Sciatic nerve (tissue), 2 donors: ENCODE measurements at places on chromosomes 6 and 20. TPM values are rescaled to one million over a fixed set of nuclear protein-coding genes. Genes with fewer than 3 reads are reported as not detected.

The NKX2-2 gene
- not detected for total RNA-seq

GRCh38 chr20:58839474-58839874 lies 11.2 kb downstream of the GNAS-AS1 start:
- no peak for DNase-seq

DNA sequence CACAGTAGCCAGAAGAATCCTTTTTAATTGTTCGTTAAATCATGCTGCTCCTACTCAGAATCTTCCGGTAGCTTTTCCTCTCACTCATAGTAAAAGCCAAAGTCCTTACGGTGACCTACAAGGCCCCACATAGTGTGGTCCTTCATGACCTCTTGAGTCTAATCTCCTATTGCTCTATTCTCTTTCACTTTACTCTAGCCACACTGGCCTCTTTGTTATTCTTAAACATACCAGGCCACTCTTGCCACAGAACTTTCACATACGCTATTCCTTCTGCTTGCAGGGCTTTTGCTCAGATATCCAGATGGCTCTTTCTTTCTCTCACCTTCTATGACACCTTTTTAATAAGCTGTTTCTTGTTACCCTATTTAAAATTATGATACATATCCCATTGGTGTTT lies 25.7 kb downstream of the ZNF391 start:
- DNase-seq: no peak

DNA sequence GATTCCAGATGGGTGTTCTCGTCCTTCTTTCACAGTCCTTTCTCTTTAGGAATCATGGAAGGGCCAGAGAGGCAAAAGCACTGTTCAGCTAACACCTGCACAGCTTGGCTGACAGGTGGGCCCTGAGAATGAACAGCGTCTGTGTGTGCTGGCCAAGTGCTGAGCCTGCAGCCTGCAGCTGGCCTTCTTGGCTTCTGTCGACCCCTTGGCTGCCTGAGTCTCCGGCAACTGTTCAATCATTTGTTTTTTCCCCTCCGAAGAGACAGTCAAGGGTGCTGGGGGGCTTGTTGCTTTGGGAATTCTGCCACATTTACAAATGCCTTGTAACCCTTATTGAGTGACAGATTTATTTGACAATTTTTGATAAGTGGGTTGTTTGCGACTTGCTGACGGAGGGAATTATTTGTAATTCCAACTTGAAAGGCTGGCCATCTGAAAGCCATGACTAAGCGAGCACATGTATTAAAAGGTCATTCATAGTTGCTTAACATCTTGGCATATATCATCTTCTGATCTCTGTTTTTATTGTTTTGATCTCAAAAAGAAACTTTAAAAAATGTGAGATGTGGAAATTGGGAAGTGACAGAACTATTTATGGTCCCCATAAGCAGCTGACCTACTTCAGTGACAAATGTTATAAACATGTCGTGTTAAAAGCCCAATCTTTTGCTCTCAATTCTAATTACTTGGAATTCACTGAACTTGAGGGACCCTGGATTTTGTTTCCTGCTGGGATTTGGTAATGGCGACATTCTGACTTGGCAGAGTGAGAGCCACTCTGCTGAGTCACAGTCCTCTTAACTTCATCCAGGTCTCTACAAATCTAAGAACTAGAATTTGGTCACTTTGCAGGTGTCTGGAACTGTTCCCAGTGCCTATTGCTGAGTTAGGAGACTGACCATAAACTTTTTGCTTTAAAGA lies 41.9 kb upstream of the FERMT1 start:
- no peak for DNase-seq

The LSM14B gene
- 26.5 TPM for total RNA-seq

GRCh38 chr6:15974817-15975216 lies 154.1 kb upstream of the MYLIP start:
- no peak for DNase-seq

GRCh38 chr6:70282312-70282918 lies 20.5 kb downstream of the COL9A1 start:
- DNase-seq: peak; percentile 65

- DNase-seq: no peak
These were observed 690 bp downstream of the GDAP1L1 start for GRCh38 chr20:44247586-44248409.

DNA sequence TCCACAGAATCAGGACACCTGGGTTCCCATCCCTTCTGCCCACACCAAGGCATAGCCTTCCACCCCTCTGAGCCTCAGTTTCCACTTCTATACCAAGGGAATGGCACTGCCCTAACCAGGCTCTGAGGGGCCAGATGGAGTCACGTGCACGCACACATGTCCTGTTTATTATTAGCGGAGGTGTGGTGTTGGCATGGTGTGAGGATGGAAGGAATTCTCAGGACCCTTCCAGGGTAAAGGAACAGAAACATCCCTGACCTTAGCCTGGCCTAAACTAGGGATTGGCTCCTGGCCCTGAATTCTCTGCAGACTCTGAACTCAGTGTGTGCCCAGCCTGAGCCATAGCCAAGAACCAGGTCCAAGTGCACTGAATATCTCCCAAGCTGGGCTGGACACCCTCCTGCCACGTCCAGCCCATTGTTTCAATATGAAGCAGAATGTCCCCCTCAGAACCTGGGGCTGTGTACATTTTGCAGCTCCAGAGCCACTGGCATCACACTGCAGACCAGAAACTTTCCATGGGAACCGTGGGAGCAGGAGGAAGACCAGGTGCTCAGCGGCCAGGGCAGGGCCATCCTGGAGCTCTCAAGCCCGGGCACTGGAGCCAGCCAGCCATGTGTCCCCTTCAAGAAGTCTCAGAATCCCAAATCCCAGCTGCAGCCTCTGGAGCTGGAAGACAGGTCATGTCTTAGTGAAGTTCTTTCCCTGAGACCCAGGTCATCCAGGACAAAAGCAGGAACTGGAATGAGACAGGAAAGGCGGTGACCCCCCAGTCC lies 208.4 kb downstream of the ANKRD60 start:
- no peak for DNase-seq

GRCh38 chr20:25018841-25019240 lies 26.3 kb upstream of the APMAP start:
- DNase-seq: peak; percentile 12

GRCh38 chr20:49028684-49029083 lies 17.4 kb upstream of the CSE1L start:
- no peak for DNase-seq

DNA sequence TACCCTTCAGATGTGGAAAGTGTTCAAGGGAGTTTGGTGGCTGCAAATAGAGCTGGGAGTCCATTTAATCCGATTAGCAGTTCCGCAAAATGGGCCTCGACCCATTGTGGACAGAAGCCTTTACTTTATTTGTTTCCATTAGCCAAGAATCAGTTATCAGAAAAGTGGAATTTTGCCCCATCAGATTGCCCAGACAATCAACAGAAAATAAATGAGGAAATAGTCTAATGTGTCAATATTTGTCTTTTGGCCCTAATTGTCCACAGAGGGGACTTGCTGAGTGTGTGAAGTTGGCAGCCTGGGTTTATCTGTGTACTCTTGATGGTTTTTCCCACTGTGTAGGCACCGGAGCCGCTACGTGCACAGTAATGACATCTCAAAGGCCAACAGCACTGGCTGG lies 134.3 kb downstream of the LINC00237 start:
- DNase-seq: no peak

The SLC17A1 gene
- total RNA-seq: not detected

DNA sequence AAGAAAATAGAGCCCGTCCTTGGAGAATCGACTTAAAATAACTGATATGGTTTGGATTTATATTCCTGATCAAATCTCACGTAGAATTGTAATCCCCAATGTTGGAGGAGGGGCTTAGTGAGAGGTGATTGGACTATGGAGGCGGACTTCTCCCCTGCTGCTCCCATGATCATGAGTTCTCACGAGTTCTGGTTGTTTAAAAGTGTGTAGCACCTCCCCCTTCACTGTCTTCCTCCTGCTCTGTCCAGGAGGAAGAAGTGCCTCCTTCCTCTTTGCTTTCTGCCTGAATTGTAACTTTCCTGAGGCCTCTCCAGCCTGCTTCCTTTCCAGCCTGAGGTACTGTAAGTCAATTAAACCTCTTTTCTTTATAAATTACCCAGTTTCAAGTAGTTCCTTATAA lies 529.2 kb downstream of the HAO1 start:
- no peak for DNase-seq

DNA sequence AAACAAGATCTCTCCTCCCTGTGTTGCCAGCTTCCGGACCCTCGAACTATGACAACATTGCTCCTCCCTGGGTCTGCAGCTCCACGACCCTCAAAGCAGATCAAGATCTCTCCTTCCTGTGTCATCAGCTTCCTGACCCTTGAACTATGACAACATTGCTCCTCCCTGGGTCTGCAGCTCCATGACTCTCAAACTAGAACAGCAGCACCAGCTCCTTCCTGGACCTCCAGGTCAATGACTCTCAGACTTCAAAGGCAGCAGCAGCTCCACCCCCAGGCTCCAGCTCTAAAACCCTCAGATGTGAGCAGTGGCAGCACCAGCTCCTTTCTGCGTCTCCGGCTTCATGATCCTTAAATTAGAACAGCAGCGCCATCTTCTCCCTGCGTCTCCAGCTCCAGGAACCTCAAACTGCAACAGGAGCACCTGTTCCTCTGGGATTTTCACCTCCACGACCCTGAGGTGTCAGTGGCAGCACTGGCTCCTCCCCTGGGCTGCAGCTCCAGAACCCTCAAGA lies 341.0 kb upstream of the SULF2 start:
- DNase-seq: no peak

- DNase-seq: no peak
These were observed 3.0 kb downstream of the TSHZ2 start for GRCh38 chr20:52975029-52975732.
